DMS 273 treated with DMSO at 0.1 percent for 48 hours (cell line): ENCODE measurements at places on chromosomes 2 and 18.
A peak's percentile ranks its signal among the peaks of the same experiment; 100 is the strongest.

DNA sequence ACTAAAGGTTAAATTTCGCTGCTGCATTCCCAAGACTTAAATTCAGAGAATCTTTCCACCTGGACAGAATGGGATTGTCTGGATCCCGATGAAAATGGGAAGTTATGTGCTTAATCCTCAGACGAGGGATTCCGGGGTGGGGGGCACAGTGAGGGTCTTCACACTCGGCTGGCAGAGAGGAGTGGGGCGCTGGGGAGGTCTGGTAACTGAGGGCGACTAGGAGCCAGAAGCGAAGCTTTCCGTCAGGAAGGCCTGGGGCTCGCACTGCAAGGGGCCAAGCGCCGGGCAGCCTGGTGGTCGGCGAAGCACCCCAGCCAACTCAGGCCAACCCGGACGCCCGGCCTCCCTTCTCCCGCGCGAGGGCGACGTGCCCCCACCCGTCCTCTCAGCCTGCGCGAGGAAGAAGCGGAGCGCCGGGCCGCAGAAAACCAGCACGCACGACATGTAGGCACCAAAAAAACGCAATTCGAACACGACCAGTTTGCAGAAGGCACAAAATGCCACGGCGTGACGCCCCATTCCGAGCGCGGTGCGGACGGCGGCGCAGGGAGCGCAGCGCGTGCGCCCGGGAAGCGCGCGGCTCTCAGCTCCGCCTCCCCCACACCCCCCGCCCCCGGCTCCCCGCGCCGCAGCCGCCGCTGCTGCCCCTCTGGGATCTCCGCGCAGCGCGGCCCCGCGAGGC is 188.1 kb downstream of the ZEB2 start:
- DNase-seq, result no peak

DNA sequence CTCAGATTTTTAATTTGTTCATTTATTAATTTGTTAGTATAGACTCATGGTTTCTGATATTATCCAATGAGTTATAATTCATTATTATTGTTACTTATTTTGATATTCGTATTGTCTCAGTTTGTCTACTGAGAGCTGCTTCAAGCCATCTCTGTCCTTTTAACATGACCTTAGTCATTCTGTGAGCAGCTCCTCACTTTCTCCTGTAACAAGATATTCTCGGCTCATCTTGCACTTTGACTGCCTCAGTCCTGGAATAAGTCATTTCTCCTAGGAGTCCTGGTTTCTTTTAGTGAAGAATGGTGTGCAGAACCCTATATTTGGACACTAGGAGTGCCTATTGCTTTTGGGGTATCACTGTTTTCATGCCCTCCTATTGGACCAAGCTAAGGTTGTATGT is 13.2 kb downstream of the ASB1 start:
- no peak for DNase-seq

DNA sequence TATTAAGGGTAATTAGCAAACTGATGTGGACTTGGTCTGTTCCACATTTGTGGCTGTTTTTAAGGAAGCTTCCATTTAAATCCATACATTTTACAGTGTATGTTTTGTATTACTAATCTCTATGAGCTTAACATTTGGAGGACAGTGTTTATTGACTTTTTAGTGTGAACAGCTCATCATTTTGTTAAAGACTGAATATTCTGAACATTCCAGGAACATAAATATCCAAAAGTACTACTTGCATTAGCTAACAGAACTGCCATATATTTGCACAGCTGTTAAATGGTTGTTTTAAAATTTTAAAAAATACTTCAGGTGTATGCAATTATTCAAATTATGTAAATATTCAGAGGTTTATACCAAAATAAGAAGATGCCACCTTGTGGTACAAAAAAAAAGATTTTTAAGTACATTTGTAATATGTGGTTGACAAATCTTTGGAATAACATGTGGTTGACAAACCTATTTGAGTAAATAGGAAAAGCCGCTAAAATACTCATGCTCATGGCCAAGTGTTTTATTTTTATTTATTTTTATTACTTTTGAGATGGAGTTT is 439.7 kb upstream of the FANCL start:
- DNase-seq, result no peak

- DNase-seq, result no peak
Measured at GRCh38 chr2:169928463-169928864, 101.2 kb downstream of the UBR3 start.

- DNase-seq, result no peak
Measured at GRCh38 chr18:58584200-58585127, 44.4 kb downstream of the ALPK2 start.

GRCh38 chr2:69554981-69555380 is 88.6 kb downstream of the AAK1 start:
- DNase-seq, result no peak

GRCh38 chr2:76128622-76129021 is 417.9 kb upstream of the GCFC2 start:
- no peak for DNase-seq

- DNase-seq, result no peak
Measured at GRCh38 chr2:104405623-104406022, 448.3 kb upstream of the POU3F3 start.

DNA sequence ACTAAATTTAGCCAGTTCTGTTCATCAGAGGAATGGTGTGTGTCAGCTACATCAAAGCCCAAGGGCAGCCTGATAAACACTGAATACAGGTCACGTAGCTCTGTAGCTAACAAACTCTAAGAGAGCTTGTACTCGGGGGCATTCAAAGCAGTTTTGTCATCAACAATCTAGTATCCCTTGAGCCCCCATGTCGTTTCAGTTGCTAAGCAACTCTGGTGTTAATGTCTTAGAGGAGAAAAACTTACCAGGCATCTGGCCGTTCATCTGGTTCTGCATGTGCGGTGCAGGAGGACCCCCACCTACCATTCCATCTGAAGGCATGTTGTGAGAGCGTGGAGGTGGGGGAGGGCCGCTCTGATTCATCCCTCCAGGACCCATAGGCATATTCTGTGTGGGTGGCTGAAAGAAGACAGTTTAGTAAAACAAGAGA is 33.1 kb downstream of the SS18 start:
- no peak for DNase-seq

- DNase-seq, result no peak
Measured at GRCh38 chr2:232465061-232465460, 9.1 kb downstream of the ALPI start.

DNA sequence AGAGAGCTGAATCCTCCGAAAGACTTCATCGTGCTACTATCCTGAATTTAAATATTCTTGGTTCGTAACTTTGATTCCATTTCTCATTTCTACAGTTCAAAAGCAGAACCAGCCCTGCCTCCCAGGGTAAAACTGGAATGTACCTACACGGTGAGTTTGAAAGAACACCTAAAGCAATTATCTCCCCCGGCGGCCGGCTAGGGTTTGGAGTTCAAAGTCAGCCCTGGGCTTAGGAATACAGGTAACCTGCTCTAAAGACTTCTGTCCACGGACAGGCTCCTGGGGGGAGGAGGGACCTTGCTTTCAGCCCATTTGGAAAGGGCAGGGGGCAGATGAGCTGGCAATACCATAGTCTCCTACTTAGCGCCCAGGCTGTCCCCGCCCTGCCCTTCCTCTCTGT is 32.3 kb downstream of the CYP27C1 start:
- DNase-seq, result no peak

DNA sequence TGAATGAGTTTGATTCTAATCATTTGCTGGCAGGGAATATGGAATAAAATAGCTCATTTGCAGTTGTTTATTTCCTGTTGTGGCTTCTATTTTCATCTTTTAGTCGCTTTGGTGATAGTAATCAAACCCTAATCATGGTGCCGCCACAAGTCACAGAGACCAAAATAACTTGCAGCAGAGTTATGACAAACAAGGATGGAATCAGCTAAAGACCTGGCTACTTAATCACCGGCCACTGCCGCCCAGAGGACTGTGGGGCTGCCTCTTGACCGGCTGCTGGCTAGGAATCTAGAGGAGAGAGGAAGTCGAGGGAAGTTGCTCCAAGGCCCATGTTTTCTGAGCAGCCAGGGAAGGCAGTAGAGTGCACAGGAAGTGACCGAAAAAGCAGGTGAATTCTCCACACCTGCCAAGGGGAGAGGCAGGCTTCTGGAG is 5.1 kb upstream of the SMAD7 start:
- DNase-seq, result no peak

GRCh38 chr18:68427951-68428401 is 286.9 kb downstream of the TMX3 start:
- peak; percentile 95 for DNase-seq

GRCh38 chr2:203209538-203209937 is 29.3 kb upstream of the CYP20A1 start:
- no peak for DNase-seq

GRCh38 chr2:33247365-33247764 is 229.1 kb upstream of the RASGRP3 start:
- no peak for DNase-seq

DNA sequence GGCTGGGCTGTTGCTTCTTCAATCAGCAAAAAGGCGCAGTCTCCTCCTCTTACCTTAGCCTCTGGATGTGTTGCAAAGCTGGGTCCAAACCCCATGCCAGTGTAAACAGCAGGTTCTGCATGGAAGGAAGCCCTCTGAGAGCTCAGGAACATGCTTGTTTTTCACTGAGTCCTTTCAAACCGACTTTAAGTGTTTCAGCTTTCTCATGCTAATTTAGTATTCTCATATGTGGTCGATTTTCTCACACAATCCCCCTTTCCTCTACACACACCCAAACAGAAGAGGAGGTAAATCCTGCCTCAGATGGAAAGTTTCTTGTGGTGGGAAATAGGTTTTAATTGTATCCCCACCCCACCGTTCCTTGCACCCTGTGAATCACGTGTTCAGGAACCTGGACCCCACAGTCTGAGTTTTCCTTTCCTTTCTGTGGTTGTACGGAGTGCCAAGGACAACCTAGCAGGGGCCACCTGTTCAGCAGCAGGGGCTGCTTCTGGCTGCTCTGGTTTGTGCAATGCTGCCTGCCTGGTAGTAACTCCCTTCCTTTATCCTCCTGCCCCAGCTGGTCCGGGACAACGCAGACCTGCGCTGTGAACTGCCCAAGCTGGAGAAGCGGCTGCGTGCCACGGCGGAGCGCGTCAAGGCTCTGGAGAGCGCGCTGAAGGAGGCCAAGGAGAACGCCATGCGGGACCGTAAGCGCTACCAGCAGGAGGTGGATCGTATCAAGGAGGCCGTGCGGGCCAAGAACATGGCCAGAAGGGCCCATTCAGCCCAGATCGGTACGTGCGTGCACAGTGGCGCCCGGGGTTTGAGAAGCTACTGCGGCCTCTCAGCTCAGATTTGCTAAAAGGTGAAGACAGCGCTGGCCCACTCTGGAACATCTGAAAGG is 28.7 kb upstream of the LYPD6B start:
- DNase-seq, result no peak

- DNase-seq, result no peak
Measured at GRCh38 chr2:44329343-44329742, 32.0 kb downstream of the PREPL start.

DNA sequence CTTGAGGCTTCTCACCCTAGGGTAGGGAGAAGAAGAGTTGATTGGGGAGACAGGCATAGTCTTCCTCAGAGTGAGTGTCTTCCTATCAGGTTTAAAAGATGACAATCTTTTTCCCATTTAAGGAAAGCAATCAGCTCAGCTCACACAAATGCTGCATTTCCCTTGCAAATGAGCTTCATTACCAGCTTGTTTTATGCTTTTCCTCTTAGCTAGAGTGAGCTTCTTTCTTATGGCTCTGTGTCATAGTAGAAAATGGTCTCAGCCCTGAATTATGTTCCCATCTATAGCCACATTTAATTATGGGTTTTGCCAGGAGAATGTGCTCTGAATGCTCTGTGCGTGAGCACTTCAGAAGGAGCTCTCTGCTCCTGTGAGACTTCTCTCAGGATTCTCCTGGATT is 112.8 kb upstream of the NCK2 start:
- no peak for DNase-seq

DNA sequence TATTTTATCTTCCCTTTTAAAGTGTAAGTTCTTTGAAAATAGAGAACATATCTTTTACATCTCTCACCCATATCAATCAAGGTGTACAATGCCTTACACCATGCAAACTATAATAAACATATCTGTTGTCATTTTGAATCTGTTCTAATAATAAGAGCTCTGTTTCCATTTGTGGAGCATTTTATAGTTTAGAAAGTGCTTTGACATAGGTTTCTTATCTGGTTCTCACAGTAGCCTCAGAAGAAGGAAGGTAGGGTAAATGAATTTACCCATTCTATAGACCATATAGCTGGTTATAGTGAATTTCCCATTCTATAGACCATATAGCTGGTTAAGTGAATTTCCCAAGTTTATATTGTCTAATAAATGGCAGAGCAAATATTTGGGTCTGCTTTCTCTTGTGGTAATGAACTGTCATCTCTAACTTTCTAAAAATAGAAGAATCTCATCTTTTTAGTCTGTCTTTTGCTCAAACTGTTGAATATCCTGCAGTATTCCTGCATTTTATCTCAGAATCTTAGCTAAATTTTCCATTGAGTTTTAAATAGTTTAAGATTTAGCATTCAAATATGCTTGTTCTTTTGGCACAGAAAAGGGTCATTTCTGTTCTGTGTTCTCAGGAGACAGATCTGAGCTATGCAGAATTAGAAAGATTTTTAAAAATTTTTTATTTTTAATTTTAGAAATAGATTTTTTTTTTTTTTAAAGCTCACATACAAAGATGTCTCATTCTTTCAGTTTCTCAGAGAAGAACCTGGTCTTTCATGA is 80.7 kb upstream of the STON1 start:
- no peak for DNase-seq

DNA sequence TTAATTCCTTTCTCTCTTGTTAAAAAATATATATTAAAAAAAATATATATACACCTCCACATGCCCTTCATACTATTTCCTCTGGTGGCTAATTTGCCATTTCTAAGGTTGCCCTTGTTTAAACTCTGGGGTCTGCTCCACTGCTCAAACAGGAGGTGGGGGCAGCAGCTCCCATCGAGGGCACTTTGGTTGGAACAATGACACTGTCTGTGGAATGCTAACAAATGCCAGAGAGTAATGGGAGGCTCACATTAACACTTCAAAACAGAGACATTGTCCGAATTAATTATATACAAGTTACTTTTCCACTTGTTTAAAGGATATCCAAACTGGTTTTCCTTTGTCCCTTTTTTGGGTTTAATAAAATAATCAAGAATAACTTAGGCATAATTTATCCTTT is 58.8 kb upstream of the CD302 start:
- DNase-seq, result no peak

- no peak for DNase-seq
Measured at GRCh38 chr2:120262761-120263428, 10.2 kb downstream of the RALB start.

DNA sequence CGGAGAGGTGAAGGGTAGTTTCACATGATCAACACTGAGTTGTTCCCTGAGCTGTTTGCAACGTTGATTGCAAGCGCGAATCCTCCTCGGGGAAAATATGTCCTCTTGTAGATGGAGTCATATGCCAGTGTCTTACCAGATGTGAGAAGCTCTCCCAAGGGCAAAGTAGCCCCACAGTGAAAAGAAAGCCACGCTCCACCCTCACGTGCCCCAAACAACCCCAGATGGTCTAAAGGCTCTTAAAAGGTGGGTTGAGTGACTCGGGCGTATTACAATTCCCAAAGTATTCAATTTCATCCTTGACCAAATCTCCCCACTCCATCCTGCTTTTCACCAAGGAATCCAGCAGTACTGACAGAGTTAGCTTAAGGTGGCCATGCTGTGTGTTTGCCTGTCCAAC is 332.1 kb upstream of the SOX11 start:
- peak; percentile 24 for DNase-seq
